ENCODE measurements at places on chromosomes 13 and 19.
A peak's percentile ranks its signal among the peaks of the same experiment; 100 is the strongest.

GRCh38 chr19:45518469-45518826, 11.2 kb downstream of the VASP start:
- no peak for DNase-seq

DNA sequence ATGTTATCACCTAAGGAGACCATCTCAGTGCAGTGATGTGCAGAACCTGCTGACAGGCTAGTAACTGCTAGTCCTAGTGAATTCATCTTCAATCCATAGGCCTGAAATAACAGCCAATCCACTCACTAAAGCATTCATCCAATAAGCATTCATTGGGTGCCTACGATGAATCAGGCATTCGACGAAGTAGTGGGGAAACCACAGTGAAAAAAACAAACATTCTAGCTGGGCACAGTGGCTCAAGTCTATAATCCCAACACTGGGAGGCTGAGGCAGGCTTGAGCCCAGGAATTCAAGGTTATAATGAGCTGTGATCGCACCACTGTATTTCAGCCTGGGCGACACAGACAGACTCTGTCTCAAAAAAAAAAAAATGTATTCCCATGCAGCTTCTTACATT, 135.6 kb downstream of the RNF17 start:
- DNase-seq = no peak

DNA sequence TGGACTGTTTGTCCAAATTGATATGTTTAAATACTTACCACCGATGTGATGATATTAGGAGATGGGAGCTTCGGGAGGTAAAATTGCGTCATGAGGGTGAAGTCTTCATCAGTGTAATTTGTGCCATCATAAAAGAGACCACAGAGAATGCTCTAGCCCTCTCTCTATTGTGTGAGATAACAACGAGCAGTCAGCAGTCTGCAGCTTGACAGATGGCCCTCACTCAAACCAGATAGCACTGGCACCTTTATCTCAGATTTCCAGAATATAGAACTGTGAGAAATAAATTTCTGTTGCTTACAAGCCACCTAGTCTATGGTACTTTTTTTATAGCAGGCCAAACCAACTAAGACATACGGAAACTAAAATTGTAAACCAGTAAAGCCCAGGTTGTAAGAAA, 1718.9 kb upstream of the MIR17HG start:
- DNase-seq = no peak

DNA sequence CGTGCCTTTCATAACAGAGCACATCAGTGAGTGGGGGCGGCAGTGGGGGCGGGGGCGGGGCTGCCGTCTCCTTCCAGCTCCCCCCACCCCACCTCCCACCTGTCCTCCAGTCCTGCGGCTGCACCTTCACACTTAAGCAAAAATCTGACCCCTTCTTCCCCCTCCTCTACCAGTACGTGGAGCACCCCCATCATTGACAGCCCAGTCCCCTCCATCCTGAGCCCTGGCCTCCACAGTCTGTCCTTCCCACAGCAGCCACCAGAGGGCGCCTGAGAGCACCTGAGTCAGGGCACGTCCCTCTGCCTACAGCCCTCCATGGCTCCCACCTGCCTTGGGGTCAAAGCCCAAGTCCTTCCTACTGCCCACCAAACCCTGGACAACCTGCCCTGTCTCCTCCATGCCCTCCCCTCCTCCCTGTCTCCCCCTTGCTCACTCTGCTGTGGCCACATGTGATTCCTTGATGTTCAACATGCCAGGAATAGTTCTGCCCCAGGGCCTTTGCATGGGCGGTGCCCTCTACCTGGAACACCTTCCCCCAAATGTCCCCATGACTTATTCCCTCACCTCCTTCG, 4.0 kb downstream of the EBI3 start:
- peak; percentile 69 for DNase-seq

- no peak for DNase-seq
These were observed 2.5 kb downstream of the KDM4B start for GRCh38 chr19:4971424-4971793.

DNA sequence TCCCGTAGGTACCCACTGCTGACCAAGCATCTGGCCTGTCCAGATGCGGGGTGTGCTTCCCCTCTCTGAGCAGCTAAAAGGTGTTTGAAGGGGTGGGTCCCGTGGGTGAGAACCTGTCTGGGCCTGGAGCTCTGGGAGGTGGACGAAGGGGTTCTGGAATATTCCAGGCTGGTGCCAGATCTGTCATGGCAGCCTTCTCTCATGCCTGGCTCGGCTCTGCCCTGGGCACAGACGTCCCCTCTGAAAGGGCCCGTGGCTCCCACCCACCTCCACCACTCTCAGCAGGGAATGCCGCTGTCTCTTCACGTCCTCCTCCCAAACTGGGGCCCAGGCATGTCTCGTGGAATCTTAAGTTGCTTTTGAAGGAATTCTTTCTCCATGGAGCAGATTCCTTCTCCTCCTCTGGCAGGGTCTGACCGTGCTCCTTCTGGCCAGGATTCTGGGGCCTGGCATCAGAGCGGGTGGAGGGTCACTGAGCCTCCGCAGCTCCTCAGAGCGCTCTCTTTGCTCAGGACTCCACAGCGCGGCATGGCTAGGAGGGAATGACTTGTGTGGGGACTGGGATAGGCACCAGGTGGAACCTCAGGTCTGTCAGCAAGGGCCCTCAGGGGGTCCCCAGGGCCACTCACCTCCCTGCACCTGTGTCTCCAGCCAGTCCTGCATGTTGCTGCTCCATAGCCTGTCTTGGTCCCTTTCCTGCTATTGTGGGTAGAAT, 5.9 kb upstream of the MCF2L start:
- DNase-seq = no peak

DNA sequence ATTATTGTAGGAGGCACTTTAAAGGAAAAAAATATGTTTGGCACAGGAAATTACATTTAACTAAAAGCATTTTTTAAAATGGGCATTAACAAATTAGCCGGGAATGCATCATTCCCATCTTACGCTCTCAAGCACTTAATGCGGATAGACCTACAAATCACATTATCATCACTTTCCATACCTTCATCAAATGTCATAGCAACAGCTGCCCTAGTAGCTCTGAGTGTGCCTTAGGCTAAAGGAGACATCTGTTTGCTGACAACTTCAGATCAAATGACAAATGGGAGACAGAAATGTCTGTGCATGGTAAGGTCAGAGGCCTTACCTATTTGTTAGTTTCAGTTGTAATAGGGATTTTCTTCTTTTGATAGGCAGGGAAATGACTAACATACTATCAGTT, 773.2 kb upstream of the SLC10A2 start:
- no peak for DNase-seq

DNA sequence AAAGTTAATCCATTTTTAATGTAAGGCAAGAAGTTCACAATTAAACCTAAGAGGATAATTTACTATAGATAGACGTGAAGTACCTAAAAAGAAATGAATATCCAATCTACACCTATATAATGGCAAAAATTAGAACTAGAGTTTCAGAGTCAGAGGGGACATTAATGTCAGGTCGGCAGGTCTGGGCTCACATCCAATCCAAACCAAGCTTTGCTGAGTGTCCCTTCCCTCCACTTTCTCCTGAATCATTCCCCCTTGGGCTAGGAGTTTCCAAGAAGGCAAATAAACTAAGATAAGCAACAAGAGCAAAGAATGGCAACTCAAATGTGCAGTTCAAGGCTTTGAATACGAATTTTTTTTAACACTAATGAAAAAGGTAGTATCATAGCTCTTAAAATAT, 2.9 kb downstream of the FLT3 start:
- DNase-seq = no peak

DNA sequence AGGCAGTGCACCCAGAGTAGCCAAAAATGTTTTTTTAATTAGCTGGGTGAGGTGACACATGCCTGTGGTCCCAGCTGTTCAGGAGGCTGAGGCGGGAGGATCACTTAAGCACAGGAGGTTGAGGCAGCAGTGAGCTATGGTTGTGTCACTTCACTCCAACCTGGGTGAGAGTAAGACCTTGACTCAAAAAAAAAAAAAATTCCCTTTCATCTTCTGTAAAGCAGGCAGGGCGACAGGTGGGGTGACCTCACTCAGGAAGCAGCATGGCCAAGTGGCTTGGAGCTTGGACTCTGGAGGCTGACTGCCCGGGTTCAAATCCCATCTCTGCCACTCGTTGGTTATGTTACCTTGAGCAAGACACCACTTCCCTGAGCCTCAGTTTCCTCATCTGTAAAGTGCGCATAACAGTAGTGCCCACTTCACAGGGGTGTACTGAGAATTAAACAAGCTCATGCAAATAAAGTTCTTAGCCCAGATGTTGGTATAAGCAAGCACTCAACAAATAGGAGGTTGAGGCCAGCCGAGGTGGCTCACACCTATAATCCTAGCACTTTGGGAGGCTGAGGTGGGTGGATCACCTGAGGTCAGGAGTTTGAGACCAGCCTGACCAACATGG, 48.3 kb downstream of the MAP4K1 start:
- DNase-seq = no peak

DNA sequence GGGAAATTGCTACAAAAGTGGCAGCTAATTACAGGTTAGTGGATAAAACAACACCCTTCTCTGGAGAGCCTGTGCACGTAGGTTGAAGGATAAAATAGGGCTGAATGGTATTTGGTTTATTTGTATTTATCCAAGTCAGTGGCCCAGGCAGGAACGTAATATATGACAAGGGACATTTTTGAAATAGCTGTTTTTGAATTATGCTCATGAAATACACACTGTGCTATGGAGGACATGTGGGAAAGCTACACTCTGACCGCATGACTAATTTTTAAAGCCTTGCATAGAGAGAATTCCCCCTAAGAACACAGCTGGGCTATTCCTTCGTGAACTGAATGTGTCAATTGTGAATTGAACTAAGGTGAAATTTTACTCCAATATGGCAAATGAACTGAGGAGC, 292.1 kb upstream of the MAB21L1 start:
- DNase-seq = no peak

GRCh38 chr19:13834244-13835069, 39.2 kb downstream of the ZSWIM4 start:
- no peak for DNase-seq

DNA sequence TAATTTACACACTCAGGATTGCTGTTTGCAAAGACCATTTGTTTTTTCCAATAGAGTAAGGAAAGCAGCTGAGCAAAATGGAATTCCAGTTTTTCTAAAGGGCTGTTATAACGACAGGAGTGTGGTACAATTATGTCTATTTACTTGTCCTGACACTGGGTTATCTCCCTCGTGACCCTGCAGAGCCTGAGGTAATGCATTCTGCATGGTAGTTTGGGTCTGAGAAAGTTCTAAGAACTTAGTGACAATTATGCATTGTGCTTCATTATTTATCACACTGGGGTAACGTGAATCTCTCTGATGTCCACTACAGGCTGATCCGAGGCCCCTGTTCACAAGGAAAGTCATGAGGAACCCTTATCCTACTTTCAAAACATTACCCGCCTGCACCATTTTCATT, 50.7 kb upstream of the EDNRB start:
- no peak for DNase-seq

GRCh38 chr19:28843761-28844492, 369.0 kb downstream of the UQCRFS1 start:
- DNase-seq = no peak

GRCh38 chr13:44017756-44018309, 138.1 kb downstream of the LACC1 start:
- no peak for DNase-seq

DNA sequence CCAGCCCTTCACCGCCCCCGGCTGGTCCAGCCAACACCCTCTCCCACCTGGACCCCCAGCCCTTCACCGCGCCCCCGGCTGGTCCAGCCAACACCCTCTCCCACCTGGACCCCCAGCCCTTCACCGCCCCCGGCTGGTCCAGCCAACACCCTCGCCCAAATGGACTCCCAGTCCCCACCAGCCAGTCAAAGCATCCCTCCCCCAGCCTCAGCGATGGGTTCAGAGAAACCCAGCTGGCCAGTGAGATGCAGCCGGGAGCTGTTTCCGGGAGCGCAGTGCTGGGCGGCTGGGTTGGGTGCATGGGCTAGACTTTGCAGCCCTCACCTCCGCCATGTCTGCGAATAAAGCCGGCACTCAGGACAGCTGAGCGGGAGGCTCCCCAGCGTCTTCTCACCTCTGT, 6.5 kb upstream of the CDC34 start:
- DNase-seq = no peak

DNA sequence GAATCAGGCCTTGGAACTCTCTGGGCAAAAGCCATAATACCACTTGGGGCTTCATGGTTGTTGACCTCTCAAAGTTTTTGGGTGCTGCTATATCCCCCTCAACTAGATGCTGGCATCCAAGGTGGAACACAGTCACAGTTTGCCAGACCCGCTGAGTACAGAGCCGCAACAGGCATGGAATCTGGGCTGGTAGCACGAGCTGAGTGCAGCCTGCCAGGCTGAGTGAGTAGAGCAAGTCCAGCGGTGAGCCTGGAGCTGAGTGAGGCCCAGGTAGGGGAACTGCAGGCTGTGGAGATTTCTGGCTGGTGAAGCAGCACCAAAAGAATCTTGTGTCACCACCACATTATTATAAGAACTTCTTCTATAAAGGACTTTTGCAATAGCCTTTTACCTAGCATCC, 192.6 kb downstream of the PCDH17 start:
- DNase-seq = no peak

GRCh38 chr19:13275016-13275722, 125.0 kb downstream of the IER2 start:
- DNase-seq = no peak

GRCh38 chr13:91056746-91057145, 290.7 kb upstream of the MIR17HG start:
- DNase-seq = no peak

DNA sequence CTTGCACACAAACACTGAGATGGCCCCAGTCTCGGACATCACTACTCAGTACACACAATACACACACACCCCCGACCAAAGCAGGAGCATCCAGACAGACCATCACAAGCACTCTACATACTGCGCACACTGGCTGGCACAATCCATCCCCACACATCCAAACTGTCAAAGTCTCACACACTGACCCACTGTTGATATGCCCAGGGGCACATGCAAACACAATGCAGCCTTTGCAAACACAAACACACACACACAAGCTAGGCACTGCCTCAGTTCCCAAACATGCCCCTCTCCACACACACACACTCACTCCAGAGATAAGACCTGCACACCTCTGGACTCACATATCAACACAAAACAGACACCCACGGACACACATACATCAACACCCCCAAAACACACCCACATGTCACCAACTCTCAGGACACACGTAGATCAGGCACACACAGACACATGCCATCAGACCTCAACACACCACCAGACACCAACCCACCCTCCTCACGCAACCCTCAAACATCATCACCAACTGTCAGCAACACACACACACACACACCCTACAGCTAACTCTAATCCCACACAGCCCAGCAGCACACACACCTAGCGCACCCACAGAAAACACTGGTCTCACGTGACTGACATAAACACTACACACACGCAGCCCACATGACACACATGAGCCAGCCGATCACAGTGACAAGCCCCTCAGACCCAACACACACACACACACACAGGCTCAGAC, 1.9 kb downstream of the BBC3 start:
- DNase-seq = no peak

- DNase-seq = no peak
These were observed 20.2 kb upstream of the DGKH start for GRCh38 chr13:42028113-42028799.

DNA sequence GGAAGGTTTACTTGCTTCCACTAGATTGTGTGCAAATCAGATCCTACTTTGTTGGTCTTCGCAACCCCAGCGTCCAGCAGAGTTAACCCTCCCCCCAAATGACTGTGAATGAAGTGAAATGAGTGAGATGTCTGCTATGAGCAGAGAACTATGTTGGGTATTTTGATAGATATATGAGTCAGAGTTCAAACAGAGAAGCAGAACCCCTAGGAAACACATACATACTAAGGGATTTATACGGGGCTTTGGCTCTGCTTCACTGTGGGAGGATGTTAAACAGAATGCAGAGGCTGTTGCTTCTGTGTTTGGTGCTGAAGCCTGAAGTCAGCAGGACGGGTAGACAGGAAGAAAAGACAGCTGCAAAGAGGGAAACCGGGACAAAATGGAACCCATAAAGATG, 197.0 kb downstream of the MZT1 start:
- DNase-seq = no peak
